ENCODE measurements at places on chromosomes 13 and 19. TPM values are rescaled to one million over a fixed set of nuclear protein-coding genes. Genes with fewer than 3 reads are reported as not detected.

DNA sequence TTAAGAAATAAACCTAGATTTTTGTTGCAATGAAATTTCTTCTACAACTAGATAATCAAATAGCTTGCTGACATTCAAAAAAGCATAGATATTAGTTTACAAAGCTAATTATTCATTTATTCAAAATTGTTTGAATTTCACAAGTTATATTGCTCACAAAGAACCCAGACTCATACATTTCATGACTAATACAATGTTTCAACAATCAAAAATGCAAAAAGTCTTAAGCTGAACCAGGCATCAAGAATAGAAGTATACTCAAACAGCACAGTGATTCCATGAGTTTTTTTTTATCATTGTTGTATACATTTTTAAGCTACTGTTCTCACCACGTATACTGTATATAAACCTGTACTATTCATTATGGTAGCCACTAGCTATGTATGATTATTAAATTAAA, 51.0 kb downstream of the DIAPH3 start:
- no peaks in the 10 kb centered on the region for H3K36me3 ChIP-seq
- no peak for DNase-seq
- H3K4me1 ChIP-seq, result no peaks in the 10 kb centered on the region
- H3K27me3 ChIP-seq, result no peaks in the 10 kb centered on the region
- no peak overlapping the region for H3K27ac ChIP-seq
- no peak overlapping the region for H3K4me3 ChIP-seq

- H3K4me3 ChIP-seq, result peak overlapping the region; percentile 89
- H3K4me1 ChIP-seq, result peaks cover 2% of the 10 kb centered on the region
- H3K36me3 ChIP-seq, result peaks cover 2% of the 10 kb centered on the region
- H3K27me3 ChIP-seq, result no peaks in the 10 kb centered on the region
- no peak for DNase-seq
Measured at GRCh38 chr19:55643887-55644176, 383 bp downstream of the ZNF581 start.

SLC7A9 gene
- 20.8 TPM for polyA plus RNA-seq

ATP11A gene
- 15.1 TPM for polyA plus RNA-seq

Data from small intestine (tissue), 16 donors.